ENCODE measurements at places on chromosomes 4 and X.

- DNase-seq, result no peak
Measured at GRCh38 chr4:124931050-124931449, 218.5 kb upstream of the ANKRD50 start.

- DNase-seq, result peak; percentile 45
Measured at GRCh38 chr4:37978248-37978924, 18.2 kb downstream of the PTTG2 start.

- no peak for DNase-seq
Measured at GRCh38 chr4:24321131-24321530, 263.2 kb downstream of the DHX15 start.

DNA sequence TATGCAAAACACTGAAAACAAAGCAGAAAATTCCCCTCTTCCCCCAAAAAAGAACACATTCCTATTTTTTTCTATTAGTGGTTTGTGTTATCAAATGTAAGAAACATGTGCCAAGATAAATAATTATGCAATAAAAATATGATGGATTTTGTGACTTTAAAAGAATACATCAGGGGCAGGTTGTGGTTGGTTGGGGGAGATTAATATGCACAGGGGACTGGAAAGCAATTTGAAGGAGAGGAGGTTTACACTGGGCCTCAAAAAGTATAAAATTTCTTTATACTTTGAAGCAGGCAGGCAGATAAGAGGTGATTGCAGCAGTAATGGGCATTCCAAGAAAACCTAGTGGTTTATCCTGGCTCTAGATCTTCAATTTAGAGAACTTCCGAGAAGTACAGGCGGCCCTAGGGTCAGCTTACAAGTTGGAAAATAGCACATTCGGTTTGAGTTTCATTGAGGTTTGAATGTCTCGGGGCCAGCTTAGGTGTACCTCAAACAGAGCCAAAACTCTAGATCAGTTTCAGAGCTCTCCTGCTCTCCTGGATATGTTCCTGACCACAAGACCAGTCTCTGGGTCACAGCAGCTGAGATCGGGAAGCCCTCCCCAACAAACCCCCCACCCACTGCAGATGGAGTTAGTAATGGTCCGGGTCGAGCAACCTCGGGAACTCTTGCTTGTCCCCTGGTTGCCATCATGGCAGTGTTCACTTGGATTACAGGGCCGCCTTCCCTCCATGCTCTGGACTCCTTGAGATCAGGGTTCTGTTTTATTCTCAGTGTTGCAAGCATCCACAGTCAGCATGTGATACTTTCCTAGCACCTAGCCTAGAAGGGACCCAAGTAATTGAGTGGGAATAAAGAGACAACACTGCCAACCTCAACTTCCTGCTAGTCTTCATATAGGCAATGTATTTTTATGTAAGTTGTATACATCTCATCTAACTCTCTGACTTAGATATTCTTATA is 112.1 kb upstream of the DDIT4L start:
- DNase-seq, result no peak

GRCh38 chr4:185958094-185958747 is 110.7 kb upstream of the TLR3 start:
- DNase-seq, result no peak

DNA sequence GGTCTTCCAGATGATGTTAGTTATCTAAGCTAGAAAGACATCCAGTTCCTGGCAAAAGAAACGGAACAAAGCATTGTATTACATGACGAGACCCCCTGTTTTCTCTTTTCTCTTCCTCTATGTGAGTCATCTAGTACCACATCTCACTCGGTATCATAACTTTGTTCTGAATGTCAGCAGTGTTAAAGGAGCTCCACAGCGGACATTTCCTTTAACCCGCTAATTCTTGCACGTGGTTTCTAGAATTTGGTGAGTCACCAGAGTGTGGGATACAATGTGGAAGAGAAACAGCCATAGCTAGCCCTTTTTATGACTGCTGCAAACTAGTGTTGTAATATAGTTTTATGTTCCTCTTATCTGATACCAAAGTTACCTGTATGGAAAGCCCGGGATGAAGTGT is 243.7 kb downstream of the TENM3 start:
- DNase-seq, result peak; percentile 6

GRCh38 chr4:156596026-156596425 is 375.6 kb downstream of the PDGFC start:
- DNase-seq, result no peak

DNA sequence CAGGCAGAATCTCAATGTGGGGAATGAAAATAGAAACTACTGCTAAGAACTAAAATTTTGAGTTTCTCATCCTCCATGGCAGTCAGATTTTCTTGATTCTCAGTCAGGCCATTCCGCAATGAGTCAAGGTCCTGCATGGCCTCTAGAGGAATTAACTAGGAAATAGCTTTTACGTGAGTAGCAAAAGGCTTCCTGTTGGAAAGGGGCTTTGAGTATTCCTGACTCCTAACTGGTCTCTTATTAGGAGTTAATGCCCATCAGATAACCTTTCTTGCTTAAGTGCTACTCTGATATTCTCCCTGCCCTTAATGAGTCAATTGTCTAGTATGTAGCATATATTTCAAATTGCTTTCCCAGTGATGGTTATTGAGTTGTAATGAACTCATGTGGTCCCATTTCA is 65.7 kb upstream of the ARHGAP24 start:
- no peak for DNase-seq

DNA sequence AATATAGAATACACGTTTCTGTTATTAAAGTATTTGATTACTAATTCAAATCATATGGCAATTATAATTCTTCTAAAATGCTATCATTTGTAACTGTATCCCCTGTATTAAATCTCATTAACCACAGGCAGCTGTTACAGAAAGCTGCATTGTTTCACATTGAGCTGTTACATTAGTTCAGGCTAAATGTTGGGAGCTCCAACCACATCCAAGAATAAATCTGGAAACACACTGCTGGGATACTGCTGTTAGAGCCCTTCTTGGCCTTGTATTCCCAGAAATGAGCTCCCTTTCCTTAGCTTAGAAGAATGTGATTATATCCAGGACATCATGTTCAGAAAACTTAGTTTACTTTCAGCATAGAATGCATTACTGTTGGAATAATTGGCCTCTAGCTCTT is 48.2 kb downstream of the GUCY1B1 start:
- DNase-seq, result no peak

DNA sequence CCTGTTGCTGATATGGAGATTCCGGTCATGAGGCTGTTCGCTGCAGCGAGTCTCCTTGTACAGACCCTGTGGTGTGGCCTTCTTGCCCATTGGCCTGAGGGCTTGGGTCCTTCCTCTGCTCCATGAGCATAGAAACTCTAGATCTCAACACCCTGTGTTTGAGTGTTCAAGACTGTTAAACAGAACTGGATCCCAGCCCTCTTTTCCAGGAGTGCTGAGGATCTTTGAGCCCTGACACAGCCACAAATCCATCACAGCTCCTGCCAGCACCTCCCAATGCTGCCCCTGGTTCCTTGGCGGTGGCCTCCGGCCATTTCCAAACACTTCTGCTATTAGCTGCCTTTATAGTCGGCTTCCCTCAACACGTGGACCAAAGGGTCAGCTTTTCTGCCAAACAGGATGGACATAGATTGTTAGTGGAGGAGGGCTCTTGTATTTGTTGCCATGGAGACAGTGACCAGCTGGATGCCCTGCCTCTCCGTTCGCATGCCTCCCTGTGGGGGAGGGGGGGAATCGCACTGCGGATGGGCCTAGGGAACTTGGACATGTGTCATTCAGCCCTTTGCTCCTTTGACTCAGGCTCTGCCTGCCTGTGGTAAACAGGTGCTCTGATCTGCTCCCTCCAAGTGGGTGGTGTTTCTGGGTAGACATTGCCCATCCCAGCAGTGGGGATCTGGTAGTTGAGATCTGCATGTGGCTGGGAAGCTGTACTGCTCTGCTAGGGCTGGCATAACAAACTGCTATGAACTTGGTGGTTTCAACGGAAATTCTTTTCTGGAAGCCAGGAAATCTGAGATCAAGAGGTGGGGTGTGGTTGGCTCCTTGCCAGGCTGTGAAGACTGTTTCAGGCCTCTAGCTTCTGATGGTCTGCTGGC is 6.9 kb upstream of the WDR1 start:
- no peak for DNase-seq

DNA sequence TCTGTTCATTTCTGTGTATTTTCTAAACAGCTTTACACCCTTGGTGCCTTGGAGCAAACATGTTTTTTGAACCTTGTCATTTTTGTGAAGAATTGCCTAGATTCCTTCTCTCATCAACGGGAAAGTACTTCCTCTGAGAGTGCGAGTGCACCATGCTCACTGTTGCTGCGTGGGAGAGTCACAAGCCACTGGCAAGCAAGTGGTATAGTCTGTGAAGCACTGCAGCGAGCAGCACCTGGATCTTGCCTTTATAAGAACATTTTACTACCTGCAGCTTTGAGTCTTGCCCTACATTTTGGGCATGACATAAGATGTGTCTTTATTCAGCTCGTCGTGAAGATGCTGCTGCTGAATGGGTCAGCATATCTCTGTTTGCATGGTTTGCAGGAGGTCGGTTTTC is 44.9 kb downstream of the HADH start:
- no peak for DNase-seq

DNA sequence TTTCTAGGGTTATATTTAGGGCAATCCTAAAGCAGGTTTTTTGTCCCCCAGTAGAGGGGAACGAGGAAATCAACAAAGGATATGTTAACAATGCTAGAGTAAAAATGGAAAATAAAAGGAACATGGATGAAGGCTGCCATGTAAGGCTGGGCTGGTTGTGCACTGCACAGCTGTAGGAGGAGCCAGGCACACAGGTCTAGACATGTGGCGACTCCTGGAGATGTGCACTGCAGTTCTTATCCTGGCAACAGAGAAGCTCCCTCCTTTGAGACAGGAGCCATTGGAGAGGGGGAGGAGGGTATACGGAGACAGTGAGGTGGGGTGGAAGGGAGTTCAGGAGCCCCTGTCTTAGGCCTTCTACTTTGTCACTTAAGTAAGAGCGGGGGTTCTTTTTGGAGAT is 65.9 kb downstream of the NAT8L start:
- no peak for DNase-seq

DNA sequence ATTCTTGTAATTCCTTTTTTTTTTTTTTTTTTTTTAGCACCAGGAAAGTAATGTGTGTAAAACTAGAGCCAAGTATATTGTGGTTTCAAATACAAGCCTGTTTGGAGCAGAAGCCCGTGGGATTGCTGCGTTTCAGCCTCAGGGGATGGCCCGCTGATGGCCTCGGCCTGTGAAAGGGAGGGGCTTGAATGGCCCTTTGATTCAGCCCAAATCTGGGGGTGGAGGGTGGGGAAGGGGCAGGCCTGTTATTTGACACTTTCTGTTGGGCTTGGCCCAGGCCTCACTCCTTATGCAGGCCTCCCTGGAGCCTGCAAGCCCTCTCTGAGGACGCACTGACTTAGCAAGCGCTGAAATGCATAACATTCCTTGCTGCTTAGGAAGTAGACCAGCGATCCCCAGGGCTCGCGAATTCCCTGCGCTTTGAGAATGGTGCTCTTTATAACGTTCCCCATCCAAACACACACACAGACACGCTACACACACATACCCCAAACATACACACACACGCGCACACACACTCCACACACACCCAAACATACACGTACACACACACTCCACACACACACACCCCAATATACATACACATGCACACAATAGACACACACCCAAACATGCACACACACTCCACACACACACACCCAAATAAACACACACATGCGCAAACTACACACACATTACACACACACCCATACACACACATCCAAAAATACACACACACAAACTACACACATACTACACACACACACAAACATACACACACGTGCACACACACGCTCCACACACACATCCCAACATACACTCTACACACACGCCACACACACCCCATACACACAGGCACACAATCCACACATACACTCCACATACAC is 29.6 kb downstream of the TLR10 start:
- DNase-seq, result no peak

- peak; percentile 66 for DNase-seq
Measured at GRCh38 chr4:37666625-37667071, 19.5 kb downstream of the RELL1 start.

- DNase-seq, result no peak
Measured at GRCh38 chr4:24763631-24764297, 31.6 kb upstream of the SOD3 start.

DNA sequence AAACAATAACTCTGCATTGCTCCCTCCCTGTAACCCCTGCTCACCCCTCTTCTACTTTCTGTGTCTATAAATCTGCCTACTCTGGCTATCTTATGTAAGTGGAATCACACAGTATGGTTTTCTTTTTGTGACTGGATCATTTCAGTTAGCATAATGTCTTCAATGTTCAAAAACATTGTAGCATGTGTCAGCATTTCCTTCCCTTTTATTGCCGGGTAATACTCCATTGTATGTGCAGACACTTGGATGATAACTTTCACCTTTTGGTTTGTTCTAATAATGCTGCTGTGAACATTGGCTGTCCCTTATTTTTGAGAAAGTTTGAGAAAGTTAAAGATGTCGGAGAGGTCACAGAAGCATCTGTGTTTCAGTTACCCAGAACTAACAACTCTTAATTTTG is 60.6 kb upstream of the TLR2 start:
- no peak for DNase-seq

DNA sequence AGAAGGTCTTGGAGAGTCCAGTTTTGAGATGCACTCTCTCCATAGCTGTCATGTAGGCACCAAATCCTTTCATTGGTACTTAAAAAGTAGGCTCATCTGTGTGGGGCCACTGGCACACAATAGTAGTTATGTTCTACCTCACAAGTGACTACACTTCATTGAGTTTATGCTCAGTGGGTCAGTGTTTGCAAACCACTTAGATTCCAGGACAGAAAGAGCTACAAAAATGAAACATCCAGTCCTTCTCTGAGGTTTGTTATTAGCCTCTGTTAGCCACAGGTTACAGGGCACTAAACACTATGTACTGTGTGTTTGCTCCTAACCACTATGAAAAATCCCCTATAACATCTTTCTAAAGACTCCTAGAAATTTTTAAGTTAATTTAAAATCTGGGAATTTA is 13.8 kb downstream of the RAB28 start:
- no peak for DNase-seq

- DNase-seq, result no peak
Measured at GRCh38 chr4:150248181-150248580, 169.9 kb downstream of the DCLK2 start.

GRCh38 chr4:35100932-35101331 is 1143.4 kb downstream of the ARAP2 start:
- no peak for DNase-seq

DNA sequence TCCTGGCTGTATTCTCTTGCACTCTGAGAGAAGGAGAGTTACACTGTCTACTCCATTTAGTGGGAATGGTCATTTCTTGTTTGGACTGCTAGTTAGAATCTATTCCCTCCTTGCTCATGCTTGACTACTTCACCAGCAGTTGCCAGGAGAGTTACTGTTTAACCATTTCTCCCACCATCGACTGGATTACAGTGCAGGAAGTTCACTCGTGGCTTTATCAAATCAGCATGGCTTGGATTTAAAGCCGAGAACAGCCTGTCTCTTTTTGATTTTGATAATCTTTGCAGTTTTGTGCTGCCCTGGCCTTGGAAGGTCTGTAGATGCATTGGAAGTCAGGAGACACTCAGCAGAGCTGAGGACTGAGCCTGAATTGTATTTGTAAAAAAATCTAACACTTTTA is 3.2 kb downstream of the GBA3 start:
- no peak for DNase-seq

GRCh38 chr4:27928761-27929540 is 1068.3 kb downstream of the STIM2 start:
- no peak for DNase-seq

Data from activated CD4-positive, alpha-beta T cell treated with anti-CD3 and anti-CD28 coated beads, Interleukin-2, amount 50 U/mL, for 16 hours (primary cell).